ENCODE measurements at places on chromosomes 3 and 15. TPM values are rescaled to one million over a fixed set of nuclear protein-coding genes. Genes with fewer than 3 reads are reported as not detected.

GRCh38 chr3:53102601-53103147 is 27.6 kb downstream of the RFT1 start:
- DNase-seq, result no peak

GRCh38 chr15:86127547-86127946 is 47.9 kb downstream of the AGBL1 start:
- DNase-seq, result no peak

DNA sequence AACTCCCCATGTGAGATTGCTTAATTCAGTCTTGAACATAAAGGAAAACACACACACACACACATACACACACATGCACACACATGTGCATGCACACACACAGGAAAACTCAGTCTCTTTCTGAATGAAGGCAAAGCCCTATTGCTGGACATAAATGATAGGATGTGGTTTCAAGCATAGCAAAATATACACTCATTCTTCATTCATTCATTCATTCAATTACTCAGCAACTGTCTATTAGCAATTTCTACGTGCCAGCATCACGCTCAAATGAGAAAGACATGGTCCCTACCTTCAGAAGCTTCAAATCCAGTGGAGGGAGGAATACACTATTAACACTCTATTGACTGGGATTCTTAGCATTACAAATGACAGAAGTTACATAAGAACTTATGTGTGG is 41.8 kb upstream of the UBE2E2 start:
- DNase-seq, result no peak

The RHOV gene
- not detected for total RNA-seq

GRCh38 chr3:194465920-194466570 is 20.8 kb downstream of the ATP13A3 start:
- DNase-seq, result no peak
